ENCODE measurements at places on chromosomes 2 and 18. TPM values are rescaled to one million over a fixed set of nuclear protein-coding genes. Genes with fewer than 3 reads are reported as not detected.

TYMS gene
- total RNA-seq: 26.3 TPM

BCL2 gene
- 1.6 TPM for total RNA-seq

IL1A gene
- total RNA-seq: 0.13 TPM

ESPNL gene
- total RNA-seq: 0.40 TPM

WNT6 gene
- not detected for total RNA-seq

PRSS56 gene
- not detected for total RNA-seq

ALK gene
- total RNA-seq: not detected

ELP2 gene
- 152 TPM for total RNA-seq

SERPINB3 gene
- total RNA-seq: not detected

CD28 gene
- under 0.01 TPM for total RNA-seq

CNDP1 gene
- total RNA-seq: not detected

IL1F10 gene
- not detected for total RNA-seq

DES gene
- 0.62 TPM for total RNA-seq

PIAS2 gene
- 14.1 TPM for total RNA-seq

RGPD4 gene
- under 0.01 TPM for total RNA-seq

RAPGEF4 gene
- total RNA-seq: 2.2 TPM
